Hematopoietic multipotent progenitor cell treated with erythropoietin and hydrocortisone succinate and interleukin-3 and kit ligand, for 4 days (in vitro differentiated cells): ENCODE measurements at places on chromosomes 16 and 17.

DNA sequence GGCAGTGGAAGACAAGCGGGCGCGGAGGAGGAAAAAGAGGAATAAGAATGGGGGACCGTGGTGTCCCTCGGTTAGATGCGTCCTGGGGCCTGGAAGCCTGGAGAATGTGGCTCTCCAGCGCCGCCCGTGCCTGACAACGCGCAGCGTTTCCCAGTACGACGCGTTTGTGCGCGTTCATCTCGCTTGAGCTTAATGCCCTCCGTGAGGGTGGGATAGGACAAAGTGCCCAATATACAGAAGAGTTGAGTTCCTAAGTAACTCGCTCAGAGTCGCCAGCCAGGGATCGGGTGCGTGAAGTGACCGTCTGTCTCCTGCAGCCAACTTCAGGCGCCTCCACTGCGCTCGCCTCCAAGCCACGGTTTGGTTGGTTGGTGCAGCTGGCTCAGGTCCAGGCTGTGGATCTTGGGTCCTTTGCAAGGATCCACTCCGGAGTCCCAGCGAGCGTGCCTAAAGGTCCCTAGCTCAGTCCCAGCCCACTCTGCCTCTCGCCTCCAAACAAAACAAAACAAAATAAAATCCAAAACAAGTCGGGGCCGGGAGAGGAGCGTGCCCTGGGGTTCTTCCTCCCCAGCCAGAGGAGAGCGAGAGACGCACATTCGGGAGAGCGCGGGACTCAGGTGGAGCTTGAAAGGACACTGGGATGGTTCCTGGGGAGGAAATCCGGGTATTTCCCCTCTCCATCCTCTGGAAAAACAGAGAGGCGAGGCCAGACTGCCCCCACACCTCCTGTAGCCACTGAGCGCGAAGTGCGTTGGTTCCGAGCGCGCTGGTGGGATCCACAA, 974 bp downstream of the GALR2 start:
- DNase-seq = peak; percentile 63

- no peak for DNase-seq
These were observed 158.0 kb downstream of the ZFHX3 start for GRCh38 chr16:72889616-72890582.

DNA sequence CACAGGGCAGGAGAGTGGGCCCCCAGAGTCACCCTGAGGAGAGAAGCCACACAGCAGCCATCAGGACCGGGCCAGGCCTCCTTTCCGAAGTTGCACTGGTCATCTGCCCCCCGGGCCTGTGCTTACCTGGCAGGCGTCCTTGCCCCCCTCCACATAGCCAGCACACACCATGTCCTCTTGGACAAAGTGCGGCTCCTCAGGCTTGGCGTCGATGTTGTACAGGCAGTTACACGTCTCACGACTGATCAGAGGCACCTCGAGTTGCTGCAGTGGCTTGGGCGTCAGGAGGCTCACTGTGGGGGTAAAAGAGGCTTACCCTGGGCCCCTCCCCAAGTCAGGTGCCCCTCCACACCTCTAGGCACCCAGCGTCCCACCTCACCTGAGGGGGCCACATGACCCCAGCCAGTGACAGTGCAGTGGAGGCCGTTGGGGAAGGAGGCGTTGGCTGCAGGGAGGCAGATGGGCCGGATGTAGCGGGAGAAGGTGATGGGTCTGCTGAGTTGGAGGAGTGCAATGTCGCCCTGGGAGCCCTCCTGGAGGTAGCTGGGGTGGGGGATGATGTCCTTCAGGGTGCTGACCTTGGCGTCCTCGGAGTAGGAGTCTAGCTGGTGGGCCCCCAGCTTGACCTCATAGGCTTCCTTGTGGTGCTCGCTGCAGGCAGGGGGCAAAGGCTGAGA, 3.1 kb downstream of the PRSS8 start:
- DNase-seq = no peak

- DNase-seq = no peak
These were observed 79.3 kb upstream of the CNTNAP4 start for GRCh38 chr16:76197900-76198299.

GRCh38 chr16:23055481-23055880, 93.8 kb downstream of the USP31 start:
- no peak for DNase-seq

DNA sequence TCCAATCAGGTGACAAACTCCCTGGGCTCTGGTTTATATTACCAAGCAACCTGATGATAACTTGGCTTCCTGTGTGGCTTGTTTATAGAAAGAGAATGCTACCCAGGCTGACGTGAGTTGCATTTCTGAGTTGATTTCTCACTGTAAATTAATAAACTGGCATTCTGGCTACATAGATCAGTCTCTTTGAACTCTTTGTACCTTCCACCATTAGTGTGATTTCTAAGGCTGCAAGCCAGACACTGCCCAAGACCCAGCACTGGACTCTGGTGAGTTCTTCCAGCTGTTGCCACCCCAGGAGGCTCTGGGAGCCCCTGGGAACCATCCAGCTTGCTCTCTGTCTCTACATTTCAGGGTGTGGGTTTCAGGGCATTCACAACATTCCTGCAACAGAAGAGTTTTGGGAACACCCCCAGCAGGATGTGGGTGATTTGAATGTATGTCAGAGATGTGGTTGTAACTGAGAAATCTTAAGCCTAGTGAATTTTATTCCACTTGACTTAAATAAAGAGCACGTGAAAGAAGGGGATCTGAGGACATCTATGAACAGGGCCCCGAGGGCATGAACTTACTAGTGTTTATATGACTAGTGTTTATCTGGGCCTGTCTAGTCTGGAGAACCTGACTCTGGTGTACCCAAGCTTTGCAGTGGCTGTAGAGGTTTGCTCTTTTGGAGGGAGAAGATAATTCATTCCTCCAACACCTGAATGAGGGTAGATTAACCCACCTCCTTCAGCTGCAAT, 30.3 kb upstream of the LRRC37A start:
- DNase-seq = peak; percentile 37

GRCh38 chr17:74757931-74758847, 9.8 kb downstream of the NHERF1 start:
- no peak for DNase-seq

DNA sequence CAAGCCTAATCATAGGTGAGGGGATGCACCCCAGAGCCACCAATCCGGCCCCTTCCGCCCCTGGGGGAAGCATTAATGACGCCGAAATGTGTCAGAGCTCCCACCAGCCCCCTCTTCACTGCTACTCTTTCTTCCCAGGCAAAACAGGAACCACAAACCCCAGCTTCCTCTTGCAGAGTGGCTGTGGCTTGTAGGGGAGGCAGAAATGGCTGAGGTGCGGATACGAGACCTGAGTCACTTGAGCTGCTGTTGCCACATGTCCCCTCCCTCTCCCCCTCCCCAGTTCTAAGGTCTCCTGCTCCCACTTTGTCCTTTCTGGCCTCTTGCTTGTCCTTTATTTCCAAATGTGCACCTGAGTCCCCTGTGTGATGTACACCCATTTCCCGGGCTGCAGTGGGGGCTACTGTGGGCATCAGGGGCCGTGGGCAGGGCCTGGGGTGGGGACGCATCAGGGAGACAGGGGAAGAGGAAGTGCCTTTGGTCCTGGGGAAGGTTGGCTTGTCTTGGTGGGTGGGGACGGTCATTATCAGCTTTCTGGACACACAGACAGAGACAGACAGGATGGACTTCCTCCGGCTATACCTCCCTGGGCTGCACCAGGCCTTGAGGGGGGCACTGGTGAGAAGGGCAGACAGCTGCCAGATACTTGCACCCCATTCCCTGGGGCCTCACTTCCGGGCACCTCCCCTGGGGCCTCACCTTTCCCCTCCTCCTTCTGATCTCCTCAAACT, at the start of gene APOBR:
Gene APOBR (plus strand): TSS at position 523 of the 731 bp plus-strand sequence. CDS start 39 bp downstream, at position 562.
- DNase-seq = peak; percentile 97

- no peak for DNase-seq
These were observed 70.3 kb upstream of the NOL11 start for GRCh38 chr17:67647482-67647881.

- DNase-seq = no peak
These were observed 45.8 kb upstream of the STAC2 start for GRCh38 chr17:39271546-39271945.

DNA sequence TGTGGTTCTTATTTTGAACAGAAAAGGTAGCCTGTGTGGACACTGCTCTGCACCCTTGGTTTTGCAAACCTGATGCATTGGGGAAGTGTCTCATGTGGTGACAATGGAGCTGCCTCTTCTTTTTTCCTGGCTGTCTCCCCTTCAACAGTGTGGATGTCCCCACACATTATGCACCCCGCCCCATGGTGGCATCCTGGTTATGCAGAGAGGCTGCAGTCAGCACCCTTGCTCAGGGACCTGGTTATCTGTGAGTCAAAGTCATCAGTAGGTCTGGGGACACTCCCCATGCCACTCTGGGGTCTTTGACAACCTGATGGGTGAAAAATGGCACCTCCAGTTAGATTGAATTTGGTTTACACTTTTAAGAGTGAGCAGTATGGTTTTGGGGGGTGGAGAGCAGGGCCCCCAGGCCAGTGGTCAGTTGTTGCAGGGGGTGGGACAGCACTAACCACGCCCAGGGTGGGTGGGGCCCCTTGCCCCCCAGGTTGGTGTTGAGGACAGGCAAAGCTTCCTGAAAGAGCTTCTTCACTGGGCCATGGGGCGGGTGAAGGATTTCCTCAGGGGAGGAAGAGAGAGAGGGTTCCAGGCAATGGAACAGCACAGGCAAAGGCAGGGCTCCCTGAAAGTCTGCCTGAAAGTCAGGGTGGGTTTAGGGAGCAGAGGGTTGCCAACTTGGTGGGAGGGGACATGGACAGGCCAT, 24.6 kb upstream of the KCNJ12 start:
- DNase-seq = peak; percentile 24

DNA sequence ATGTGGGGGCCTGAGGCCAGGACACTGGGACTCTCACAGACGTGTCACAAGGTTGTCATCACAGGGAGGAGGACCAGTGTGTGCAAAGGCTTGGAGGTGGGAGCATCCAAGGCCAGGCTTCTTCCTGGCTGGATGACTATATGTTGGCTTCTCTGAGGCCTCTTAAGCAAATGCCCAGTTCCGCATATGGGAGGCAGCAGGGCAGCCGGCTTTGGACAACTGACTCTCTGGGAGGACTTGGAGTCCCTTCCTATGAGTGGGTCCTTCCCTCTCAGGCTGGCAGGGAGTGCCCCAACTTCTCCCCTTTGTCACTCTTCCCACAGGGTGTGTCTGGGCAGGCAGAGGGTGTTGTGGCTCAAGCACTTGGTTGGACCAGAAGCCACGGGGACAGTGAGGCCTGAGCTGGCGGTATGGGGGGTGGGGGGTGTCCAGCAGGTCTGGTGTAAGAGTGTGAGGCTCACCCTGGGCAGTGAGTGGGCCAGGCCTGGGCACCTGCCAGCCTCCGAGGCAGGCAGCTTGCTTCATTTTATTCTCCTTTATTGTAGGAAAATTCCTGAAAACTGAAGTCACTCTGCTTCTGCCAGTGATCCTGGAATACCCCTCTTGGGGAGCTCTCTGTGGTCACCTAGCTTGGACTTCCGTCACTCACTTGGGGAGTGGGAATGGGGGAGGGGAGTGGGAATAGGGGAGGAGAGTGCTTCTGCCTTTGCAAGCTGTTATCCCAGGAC, 14.9 kb downstream of the ADGRG1 start:
- no peak for DNase-seq

- peak; percentile 45 for DNase-seq
These were observed 11.3 kb downstream of the OSBPL7 start for GRCh38 chr17:47810200-47810821.

- no peak for DNase-seq
These were observed 13.1 kb upstream of the BCAR1 start for GRCh38 chr16:75264457-75264998.
